T-helper 9 cell (primary cell): ENCODE measurements at places on chromosomes 2 and 18.

DNA sequence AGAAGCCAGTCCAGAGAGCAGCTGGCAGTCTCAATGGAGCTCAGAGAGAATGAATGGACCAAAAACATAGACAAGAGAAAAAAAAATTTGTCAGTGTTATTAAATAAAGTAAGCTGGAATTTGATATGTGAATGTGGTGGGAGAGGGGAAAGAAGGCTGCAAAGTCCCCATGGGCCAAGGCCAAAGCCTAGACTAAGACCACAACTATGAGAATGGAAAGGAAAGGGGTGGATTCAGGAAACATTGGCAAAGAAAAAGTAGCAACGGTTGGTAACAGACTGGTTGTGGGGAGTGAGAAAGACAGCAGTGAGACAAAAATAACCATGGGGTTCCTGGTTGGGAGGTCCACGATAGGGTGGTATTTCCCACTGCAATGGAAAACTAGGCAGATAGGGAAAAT is 47.0 kb downstream of the ZEB2 start:
- DNase-seq, result no peak

GRCh38 chr2:191522478-191523120 is 155.3 kb upstream of the NABP1 start:
- DNase-seq, result no peak

DNA sequence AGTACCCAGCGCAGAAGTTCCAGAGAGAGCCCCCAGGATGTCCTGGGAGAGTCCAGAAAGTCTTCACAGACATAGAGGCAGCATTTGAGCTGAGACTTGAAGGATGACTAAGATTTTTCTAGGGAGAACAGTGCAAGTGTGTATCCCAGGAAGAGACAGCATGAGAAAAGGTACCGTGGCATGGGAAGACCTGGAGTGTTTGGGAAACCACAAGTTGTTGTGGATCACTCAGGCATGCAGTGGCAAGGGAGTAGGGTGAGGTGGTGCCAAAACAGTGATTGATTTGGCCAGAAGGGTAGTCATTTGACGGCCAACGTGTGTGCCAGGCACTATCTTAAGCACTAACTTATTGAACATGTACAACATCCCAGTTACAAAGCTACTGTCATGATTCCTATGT is 24.5 kb upstream of the KCNK3 start:
- no peak for DNase-seq

- DNase-seq, result no peak
Observed at GRCh38 chr2:112835061-112835501, 1.5 kb downstream of the IL1B start.

DNA sequence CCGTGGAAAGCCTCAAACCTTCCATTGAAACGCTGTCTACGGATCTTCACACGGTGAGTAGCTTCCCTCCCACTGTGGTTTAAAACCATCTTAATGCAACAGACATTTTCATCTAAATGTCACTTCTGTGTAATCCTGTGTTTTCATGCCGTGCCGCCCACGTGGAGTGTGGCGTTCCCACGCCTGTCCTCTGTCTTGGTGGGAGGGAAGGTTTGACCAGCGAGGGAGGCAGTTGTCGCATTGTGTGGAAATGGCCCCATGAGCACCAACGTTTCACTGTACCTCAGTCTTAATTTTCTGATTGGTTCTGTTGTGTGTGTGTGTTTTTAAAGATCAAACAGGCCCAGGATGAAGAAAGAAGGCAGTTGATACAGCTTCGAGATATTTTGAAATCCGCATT is 88.6 kb downstream of the ITGB1BP1 start:
- no peak for DNase-seq

DNA sequence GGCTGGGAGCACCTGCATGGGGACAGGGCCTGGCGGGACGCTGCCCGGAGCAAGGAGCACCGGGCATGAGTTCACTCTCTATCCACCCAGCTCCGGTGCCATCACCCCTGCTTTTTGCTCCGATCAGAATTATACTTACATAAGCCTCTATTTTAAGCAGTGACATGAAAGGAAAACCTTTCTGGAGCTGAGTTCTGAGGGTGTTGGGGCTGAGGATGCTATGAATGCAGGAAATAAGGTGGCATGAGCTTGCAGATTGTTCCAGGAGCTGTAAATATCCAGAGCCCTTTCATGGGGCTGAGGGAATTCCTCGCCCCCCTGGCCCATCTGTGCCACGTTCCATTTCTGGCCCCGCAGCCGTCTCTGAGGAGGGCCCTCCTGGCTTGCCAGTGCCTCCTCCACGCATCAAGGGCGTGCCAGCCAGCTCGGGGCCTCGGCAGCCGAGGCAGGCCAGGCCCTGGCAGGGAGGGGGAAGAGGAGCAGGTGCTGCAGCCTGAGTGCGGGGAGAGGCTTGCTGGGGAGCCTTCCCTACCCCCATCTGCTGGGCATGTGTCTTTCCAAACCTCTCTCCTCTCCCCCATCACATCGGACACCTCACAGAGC is 91.7 kb upstream of the MCFD2 start:
- DNase-seq, result no peak

DNA sequence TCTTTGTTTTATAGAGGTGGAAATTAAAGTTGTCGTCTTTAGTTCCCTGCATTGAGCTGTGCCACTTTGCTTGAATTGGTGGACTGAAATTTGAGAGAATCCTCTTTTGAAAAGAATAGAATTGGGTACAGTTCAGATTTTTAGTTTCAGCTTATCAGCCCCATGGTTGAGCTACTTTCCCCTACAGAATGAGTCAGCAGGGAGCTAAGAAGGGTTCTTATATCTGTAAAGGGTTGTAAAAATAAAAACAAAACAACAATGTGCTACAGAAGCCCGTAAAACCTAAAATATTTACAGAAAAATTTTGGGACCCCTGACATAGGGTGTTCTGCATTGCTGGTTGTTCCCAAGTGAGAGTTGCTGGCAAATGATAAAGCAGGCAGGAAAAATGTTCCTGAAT is 12.6 kb downstream of the SLC20A1 start:
- DNase-seq, result no peak

GRCh38 chr2:180366481-180366880 is 359.4 kb upstream of the CWC22 start:
- no peak for DNase-seq

GRCh38 chr18:3051718-3052410 is 38.9 kb upstream of the LPIN2 start:
- no peak for DNase-seq

GRCh38 chr2:145501920-145502319 is 982.0 kb upstream of the ZEB2 start:
- DNase-seq, result no peak

- no peak for DNase-seq
Observed at GRCh38 chr18:29586210-29586609, 1409.3 kb upstream of the CDH2 start.

- no peak for DNase-seq
Observed at GRCh38 chr2:8710951-8711350, 29.1 kb downstream of the ID2 start.

DNA sequence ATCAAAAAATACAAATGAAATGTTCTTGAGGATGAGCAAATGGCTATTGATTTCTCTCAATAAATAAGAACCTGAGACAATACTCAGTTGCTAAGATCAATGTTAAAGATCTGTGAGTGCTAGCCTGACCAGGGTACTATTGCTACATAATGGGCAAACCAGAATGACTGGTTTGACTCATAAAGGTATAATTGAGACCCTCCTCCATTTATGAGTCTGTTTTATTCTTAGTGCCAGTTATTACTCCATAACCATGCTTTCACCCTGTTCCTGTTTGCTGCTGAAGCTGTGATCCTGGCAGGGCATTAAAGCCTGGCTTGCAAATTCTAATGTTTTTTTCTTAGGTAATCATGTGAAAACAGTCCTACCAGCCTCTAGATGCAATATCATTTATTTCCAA is 56.6 kb upstream of the PPM1B start:
- DNase-seq, result no peak
